ENCODE measurements at places on chromosomes 2 and 18. TPM values are rescaled to one million over a fixed set of nuclear protein-coding genes. Genes with fewer than 3 reads are reported as not detected.

The HAAO gene
- 49.0 TPM for polyA plus RNA-seq

The TRIM54 gene
- polyA plus RNA-seq = 7.6 TPM

The TSGA10 gene
- polyA plus RNA-seq = 17.0 TPM

The GRP gene
- polyA plus RNA-seq = 0.53 TPM

The SNX17 gene
- polyA plus RNA-seq = 121 TPM

The CD8B2 gene
- 0.73 TPM for polyA plus RNA-seq

The ZBTB14 gene
- polyA plus RNA-seq = 20.8 TPM

The VWA3B gene
- 0.61 TPM for polyA plus RNA-seq

The FOXI3 gene
- polyA plus RNA-seq = 0.19 TPM

The DSG1 gene
- 0.12 TPM for polyA plus RNA-seq

The SAG gene
- polyA plus RNA-seq = 0.07 TPM

The SPDYA gene
- polyA plus RNA-seq = 3.1 TPM

The TUBA4B gene
- 0.89 TPM for polyA plus RNA-seq

The MTCL1 gene
- polyA plus RNA-seq = 29.8 TPM

The IL36RN gene
- polyA plus RNA-seq = not detected

The HOXD13 gene
- 0.20 TPM for polyA plus RNA-seq

The LIMS4 gene
- polyA plus RNA-seq = 1.2 TPM

The NYAP2 gene
- 0.04 TPM for polyA plus RNA-seq

The TUBA3E gene
- not detected for polyA plus RNA-seq

All from renal pelvis (tissue), 12 donors.